Stimulated activated CD4-positive, alpha-beta T cell treated with anti-CD3 and anti-CD28 coated beads, Interleukin-4, amount 100 ng/mL, for 24 hours (primary cell): ENCODE measurements at places on chromosomes 7 and 10.

- DNase-seq, result no peak
These were observed 359.4 kb upstream of the NFE2L3 start for GRCh38 chr7:25792586-25792985.

DNA sequence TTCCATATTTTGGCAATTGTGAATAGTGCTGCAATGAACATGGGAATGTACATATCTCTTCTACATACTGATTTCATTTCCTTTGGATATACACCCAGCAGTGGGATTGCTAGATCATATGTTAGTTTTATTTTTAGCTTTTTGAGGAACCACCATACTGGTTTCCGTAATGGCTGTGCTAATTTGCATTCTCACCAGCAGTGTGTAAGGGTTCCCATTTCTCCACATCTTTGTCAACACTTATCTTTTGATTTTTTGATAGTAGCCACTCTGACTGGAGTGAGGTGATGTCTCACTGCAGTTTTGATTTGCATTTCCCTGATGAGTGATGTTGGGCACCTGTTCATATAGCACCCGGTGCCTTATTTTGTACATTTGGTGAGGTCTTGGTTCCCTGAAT is 519.6 kb downstream of the REEP3 start:
- no peak for DNase-seq

- DNase-seq, result no peak
These were observed 86.7 kb downstream of the PDGFA start for GRCh38 chr7:432933-433332.

DNA sequence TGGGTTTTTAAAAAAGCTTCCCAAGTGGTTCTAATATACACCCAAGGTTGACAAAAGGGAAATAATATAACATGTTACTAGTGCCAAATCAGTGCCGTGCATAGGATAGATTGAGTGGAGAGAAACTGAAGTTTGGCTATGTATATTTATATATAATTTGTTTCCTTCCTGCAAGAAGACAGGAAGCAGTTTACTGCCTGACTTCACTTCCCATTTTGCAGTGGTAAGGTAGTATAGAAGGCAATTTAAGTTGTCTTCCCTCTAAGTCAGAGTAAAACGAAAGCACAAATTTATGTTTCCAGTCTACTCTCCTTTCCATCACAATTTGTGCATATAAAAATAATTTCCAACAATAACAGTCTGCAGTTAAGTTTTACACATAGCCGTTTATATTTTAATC is 3.4 kb upstream of the HYCC1 start:
- no peak for DNase-seq

GRCh38 chr10:96072674-96073073 is 29.3 kb downstream of the CCNJ start:
- DNase-seq, result no peak

DNA sequence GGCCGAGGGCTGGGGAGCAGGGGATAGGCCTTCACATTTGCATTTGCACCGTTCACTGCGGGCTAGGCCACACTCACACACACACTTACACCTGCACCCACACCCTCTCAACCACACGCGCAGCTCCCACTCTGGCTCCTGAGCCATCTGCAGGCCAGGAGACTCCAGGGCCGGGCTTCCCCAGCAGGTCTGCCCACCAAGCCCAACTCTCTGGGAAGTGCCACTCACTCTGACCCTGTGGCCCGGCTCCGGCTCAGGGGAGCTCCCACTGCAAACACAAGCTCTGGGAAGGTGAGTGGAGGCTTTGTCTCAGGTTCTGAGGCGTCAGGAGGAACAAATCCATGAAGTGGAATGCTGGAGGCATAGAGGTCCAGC is 157.9 kb downstream of the NRF1 start:
- DNase-seq, result no peak

GRCh38 chr7:142539901-142540300 is 209.4 kb upstream of the PRSS1 start:
- DNase-seq, result no peak

DNA sequence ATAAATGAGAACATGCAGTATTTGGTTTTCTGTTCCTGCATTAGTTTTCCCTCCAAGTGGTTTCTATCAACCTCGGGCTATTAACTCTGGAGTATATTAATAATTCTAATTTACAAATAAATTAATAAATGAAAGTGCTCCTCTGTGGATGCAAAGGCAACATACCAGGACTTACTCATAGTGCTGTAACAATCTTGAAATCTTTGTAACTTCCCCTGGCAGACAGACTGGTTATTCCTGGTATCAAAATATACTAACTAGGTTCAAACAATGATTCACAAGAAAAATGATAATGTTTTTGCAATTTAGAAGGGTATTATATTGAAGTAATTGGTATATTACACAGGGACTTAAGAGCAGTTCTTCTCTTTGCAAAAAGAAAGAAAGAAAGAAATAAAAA is 177.2 kb downstream of the FANK1 start:
- DNase-seq, result no peak

DNA sequence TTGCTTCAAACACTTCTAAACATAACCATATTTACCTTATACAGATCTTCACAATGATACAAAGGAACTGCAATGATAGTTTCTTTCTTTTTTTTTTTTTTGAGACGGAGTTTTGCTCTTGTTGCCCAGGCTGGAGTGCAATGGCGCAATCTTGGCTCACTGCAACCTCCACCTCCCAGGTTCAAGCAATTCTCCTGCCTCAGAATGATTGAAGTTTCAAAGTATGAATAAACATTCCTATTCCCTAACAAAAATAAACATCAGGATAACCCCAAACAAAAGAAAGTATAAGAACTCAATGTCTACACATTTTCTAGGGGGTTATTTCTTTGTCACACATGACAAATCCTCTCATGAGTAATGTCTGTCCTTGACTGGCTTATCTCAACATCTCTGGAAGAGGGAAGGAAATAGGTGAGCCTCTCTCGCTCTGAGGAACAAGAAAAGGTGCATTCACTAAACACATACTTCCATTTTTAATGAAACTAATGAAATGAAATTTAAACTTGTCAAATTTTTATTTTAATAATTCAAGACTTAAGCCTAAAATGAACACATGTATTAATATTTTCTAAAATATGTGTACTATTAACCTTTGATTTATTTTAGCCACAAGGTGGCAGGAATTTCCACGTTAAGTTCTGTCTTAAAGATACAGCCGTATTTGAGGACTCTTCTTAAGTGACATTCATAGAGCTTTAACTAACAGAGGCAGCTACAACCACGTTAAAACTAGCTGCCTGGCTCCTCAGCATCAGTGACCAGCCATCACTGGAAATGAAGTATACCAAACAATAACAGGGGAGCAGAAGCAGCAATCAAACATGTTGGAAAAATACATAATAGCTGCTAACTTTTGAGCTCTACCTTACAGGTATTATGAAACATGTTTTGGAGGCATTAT is 58.3 kb downstream of the MALSU1 start:
- DNase-seq, result no peak
